ENCODE measurements at places on chromosomes 5 and 9.
A peak's percentile ranks its signal among the peaks of the same experiment; 100 is the strongest.

- no peak for DNase-seq
Observed at GRCh38 chr5:112226215-112226614, 192.9 kb downstream of the EPB41L4A start.

DNA sequence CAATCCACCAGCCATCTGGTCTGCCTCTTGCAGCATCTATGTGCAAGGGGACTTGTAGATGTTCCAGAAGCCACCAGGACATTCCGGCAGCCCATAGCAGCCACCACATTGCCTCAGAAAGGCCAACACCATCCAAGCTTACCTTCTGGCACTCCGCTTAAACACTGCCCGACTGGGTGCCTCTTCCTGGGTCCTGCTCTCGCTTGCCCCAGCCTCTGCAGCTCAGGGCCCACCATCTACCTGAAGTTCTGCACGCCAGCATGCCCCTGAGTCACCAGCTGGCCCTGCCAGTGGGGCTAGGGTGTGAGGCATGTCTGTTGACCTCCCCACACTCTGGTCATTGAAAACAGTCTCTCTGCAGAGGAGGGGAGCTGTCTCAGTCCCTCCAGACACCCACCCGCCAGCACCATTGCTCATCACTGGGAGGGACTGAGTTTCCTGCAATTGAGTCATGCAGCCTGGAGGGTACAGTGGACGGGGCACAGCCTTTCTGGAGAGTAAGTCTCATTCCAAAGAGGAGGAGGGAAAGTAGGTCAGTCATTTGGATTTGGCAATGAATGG lies 16.9 kb upstream of the COL5A1 start:
- DNase-seq: peak; percentile 75

- no peak for DNase-seq
Observed at GRCh38 chr5:177301503-177302165, 1.9 kb downstream of the RAB24 start.

DNA sequence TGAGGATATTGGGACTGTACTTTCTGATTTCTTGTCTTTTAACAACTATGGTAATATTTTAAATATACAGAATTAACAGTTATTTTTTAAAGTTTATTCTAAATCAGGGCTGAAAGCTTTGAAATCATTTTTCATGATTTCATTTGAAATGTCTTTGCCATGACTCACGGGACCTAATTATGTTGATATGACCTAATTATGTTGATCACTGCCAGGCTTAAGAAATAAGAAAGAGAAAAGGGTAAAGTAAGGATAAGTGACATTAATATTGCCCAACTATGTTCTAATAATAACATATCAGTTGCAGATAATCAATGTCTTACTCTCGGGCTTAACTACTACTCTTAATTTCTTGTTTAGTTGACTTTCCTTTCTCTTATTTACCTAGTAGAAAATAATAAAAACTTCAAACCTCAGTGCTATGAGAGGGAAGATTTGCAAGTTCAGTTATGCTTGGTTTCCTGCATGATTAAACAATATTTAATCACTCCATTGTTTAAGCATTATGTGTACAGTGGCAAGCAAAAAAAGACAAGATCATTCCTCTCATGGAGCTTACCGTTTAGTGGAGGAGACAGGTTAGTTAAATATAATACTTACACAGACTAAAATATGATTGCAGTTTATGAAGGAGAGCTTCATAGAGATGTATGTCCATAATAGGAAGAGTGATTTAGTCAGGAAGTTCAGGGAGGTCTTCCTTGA lies 67.0 kb upstream of the EIF4EBP3 start:
- no peak for DNase-seq

GRCh38 chr5:169128679-169129078 lies 172.3 kb downstream of the SLIT3 start:
- no peak for DNase-seq

- no peak for DNase-seq
Observed at GRCh38 chr9:68462105-68462775, 78.4 kb downstream of the TMEM252 start.

DNA sequence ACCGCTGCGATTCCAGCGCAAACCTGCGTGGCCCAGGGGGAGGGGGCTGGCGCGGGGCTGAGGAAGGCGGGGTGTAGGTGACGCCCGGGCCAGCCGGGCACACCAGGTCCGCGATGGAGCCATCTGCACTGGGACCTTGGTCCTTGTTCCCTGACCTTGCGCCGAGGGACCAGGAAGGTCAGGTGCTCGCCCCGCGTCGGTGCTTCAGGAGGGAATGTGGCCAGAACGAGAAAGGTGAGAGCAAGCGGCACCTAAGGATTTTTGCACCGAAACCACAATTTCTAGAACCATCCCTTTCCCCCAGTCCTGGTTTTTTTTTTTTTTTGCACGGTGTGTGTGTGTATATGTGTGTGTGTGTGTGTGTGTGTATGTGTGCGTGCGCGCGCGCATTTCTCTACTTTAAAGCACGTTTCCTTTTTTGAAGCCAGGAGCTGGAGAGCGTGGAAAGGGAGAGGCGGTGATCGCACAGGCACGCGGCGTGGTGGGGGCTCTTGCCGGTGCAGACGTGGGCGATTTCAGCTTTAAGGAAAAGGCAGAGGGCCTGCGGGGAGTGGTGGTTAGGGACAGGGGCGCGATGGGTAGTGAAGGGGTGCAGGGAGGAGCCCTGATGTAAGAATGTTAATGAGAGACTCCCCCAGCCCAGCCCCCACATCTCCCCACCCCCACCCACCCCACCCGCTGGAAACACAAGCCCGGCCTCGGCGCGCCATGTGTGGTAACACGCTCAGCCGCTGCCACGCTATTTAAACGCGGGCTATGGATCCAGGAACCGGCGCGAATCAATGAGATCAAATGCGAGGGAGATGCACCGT lies at the start of gene NPR3:
Gene NPR3, plus strand, starts transcription at position 772 of the 812 bp plus-strand sequence. CDS start 456 bp downstream, outside the sequence.
- no peak for DNase-seq

GRCh38 chr5:132927355-132928061 lies 35.9 kb downstream of the AFF4 start:
- DNase-seq: no peak

DNA sequence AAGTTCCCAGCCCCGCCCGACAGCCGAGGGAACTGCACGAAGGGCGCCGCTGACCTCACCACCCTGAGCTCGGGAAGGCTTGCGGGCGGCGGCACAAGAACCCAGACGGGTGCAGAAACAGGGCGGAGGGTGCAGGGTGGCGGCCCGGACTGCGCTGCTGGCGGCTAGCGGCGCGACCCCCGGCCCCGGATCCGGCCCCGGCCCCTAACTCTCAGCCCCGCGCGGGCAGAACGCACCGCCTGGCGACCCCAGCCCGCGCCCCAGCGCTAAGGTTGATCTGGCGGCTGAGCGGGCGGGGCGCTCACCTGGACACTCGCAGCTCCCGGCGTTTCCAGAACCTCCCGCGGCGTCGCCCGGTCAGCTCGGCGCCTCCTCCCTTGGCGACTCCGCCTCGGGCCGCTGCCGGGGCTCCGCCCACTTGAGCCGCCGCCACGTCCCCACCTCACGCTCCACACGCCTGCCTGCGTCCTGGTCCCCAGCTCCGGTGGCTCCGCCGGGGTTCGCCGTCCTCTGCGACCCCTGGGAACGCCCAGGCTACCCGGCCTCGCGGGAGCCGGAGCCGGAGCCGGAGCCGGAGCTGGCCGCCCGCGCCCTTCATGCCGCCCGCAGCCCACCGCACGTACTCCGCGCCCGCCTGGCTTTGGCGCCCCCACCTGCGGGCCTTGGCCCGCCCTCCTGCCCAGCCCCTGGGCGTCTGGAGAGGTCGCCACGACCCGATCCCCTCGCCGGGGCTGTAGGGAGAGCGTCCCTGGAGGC lies at the start of gene P4HA2:
Gene P4HA2, minus strand, starts transcription at position 369 of the 756 bp plus-strand sequence. CDS start 9,227 bp downstream, outside the sequence.
- peak; percentile 48 for DNase-seq

DNA sequence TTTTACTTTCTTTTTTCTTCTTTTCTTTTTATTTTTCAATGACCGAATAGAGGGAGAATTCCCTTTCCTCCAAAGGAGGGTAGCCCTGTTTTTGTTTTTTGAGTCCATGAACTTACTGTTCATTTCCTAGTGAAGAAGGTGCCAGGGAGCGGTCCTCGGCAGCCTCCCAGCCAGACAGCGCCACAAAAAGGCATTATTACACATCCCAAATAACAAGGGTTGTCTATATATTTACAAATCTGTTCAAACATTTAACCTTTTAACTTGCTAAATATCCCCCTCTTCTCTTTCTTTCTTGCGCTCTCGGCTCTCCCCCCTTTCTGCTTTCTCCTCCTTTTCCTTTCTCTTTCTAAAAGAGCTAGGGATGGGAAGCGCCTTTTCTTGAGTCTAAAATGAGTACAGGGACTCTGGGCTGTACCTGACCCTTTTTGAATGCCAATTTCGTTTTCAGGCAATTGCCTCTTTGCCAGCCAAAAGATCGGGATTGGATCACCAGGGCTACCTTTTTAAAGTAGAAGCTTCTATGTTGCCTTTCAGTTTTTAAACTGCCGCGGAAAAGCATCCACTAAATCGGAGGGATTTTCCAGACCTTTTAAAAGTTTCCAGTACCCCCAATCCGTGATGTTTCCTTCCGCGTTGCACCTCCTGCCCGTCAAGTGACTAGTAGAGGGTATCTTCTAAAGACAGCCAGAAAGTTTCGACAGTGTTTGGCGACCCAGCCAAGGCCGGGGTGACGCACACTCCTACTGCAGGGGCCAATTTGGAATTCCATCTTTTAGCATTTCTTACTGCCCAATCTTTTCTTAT lies 125.6 kb downstream of the TMEM161B start:
- no peak for DNase-seq
